ENCODE measurements at places on chromosomes 5 and 9.

GRCh38 chr9:133868203-133868602, 123.9 kb downstream of the VAV2 start:
- no peak for DNase-seq

DNA sequence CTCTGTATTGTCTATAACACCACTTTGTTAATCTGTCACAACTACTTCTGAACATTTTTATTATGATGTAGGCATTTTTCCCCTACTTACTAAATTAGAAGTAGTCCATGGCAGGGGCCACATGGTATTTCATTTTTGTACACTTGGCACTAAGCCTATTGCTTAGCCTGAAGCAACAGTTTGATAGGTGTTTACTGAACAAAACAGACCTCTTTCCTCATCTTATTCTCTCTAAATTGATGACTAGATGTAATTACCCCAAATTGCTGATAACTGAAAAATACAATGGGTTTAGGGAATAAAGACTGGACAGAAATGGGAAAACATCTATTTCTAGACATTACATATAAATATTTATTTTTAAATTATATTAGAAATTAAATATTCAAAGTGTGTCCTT, 633.8 kb downstream of the SLCO4C1 start:
- no peak for DNase-seq

GRCh38 chr9:132424857-132425674, 15.1 kb downstream of the CFAP77 start:
- DNase-seq = no peak

- no peak for DNase-seq
Observed at GRCh38 chr5:28344836-28345433, 1306.5 kb upstream of the CDH9 start.

DNA sequence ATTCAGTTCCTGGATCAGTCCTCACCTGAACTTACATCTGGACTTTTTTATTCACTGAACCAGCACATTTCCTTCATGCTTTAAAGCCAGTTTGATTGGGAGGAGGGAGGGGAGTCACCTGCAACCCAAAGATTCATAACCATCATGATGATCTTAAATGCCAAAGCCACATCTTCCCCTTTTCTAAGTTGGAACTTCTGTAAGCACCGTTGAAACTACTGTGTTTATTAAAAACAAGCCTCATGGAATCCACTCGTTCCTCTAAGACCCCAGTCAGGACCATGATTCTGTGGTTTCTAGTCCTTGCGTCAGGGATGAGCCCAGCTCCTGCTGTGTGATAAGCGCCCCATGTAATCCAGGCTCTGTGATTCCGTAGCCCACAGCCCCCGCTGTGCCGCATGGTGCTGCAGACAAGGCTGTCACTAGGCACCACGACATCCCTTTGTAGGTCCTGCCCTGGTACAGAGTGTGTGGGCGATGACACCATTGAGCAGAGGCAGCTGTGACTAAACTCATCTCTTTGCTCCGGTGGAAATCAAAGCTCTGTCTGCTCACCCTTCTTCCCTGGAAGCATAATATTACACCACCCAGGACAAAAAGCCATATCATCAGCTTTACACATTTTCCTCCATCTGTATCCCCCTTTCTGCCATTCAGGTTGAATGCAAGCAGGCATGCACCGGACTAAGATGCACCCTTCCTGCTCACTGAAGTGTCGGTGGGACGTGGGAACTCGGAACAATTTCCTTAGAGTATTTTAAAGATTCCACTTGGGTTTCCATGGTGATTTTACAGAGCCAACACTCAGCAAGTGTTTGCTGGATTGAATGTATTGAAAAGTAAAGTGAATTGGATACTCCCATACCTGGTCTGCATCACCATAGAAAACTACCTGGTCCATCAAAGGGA, 132.0 kb upstream of the FSTL4 start:
- DNase-seq = peak; percentile 70
